ENCODE measurements at places on chromosomes 16 and 17. TPM values are rescaled to one million over a fixed set of nuclear protein-coding genes. Genes with fewer than 3 reads are reported as not detected.

Gene OR4D1
- not detected for polyA plus RNA-seq

Gene TBC1D3
- polyA plus RNA-seq, result 3.2 TPM

GRCh38 chr16:85129876-85130704 is 17.8 kb upstream of the CIBAR2 start:
- DNase-seq, result no peak

- DNase-seq, result no peak
These were observed 42.4 kb downstream of the RNF157 start for GRCh38 chr17:76197911-76198310.

- DNase-seq, result no peak
These were observed 77.2 kb upstream of the TNRC6A start for GRCh38 chr16:24652209-24652712.

DNA sequence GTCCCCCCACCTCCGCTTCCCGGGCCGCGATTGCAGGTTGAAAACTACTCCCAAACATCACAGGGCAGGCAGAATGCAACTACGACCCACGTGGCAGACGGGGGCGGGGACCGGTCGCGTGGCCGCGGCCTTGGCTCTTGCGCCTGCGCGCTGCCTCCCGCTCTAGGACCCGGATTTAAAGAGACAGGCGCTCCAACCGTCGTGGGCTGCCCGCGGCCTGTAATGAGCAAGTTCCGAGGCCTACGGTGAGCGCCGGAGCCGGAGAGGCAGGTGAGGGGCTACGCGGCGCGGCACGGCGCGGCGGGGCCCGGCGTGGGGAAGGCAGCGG is at the start of gene LIG3:
LIG3 (plus strand) TSS at position 160 of the 328 bp plus-strand sequence. CDS start 2,494 bp downstream, outside the sequence.
- DNase-seq, result peak; percentile 96

GRCh38 chr17:15894913-15895658 is 49.8 kb upstream of the ADORA2B start:
- DNase-seq, result no peak

DNA sequence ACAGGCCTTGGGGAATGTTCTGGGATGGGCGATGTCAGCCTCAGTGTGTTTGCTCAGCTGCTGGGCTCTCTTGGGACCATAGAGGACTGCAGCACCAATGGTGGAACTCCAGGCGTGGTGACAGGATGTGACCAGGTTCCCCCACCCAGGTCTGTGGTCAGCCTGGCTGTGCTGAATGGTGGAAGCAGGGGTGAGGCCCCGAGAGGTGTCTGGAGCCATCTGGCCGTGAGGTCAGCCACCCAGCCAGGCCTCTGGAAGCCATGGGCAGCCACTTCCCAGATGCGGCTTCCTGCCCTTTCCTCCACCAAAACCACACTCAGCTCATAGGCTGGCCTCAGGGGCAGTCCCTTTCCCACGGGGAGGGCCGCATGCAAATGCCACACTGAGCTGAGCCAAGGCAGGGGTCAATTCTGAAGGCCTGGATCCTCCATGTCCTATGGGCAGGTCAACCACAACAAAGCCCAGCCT is 7.8 kb upstream of the MAPK7 start:
- DNase-seq, result peak; percentile 8

DNA sequence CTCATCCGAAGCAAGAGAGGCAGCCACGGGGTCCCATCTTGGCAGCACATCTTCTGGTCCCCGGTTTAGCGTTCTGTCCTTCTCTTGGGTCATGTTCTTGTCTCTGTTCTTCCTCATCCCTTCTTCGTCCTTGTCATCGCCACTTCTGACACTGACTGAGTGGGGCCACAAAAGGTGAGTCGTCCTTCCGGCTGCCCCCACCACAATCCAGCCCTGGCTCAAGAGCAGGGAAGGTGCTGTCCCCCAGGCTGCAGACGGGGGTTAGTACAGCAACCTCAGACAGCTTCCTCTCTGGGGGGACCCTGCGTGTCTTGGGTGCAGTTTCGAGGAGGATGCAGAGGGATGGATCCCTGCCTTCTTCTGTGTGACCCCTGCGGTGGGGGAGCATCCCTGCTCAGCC is 21.8 kb downstream of the NAA60 start:
- DNase-seq, result no peak

Gene RANBP10
- 7.0 TPM for polyA plus RNA-seq

Gene KRTAP9-8
- not detected for polyA plus RNA-seq

- no peak for DNase-seq
These were observed 643.2 kb downstream of the WWOX start for GRCh38 chr16:78742501-78743283.

DNA sequence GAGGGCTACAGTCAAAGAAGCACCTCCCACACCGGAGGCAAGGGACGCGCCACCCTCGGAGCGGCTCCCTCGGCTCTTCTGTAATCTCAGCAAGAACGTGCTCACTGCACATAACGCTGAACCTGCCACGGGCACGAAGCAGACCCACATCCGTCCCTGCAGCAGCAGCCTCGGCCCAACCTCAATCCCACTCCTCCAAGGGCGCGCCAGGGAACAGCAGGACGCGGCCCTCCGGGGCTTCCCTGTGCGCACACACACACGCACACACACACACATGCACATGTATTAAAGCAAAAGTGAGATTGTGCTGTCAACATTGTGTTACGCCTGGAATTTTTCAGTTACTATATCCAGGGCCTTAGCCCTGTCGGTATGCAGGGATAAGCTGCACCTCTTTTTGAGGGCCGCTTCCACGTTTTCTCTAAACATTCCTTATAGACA is 54.0 kb downstream of the TBC1D16 start:
- no peak for DNase-seq

GRCh38 chr16:2500918-2501750 is 12.6 kb upstream of the ATP6V0C start:
- peak; percentile 95 for DNase-seq

DNA sequence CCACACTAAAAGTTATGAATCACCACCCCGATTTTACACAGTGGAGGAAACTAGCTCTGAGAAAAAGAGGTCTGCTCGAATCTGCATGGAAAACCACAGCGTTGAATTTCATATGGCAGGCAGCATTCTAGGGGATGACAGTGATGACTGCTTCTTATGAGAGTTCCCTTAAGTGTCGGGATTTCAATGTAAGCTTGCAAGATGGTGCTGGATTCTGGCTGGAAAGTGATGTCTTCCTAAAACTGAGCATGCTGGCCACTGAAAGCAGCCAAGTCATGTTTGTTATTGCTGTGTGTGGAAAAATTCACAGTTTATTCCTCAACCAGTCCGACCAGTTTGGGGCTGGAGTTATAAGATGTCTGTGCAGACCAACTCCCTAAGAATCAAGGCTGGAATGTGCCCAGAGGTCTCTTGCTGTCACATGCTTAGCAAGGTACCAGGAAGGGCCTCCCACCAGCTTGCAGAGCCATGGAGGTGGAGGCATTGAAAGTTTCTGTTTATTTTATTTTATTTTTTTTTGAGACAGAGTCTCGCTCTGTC is 37.2 kb upstream of the GAN start:
- DNase-seq, result peak; percentile 27

- DNase-seq, result no peak
These were observed at the start of gene LAT for GRCh38 chr16:28984619-28985135. Gene LAT, plus strand, starts transcription at chr16:28985052. Its CDS starts 366 bp downstream, at chr16:28985418.

Gene IGF2BP1
- 1.5 TPM for polyA plus RNA-seq

- DNase-seq, result no peak
These were observed 1056.3 kb upstream of the EEF2KMT start for GRCh38 chr16:6153901-6154300.

Gene TNFRSF13B
- not detected for polyA plus RNA-seq

Gene MT4
- not detected for polyA plus RNA-seq

GRCh38 chr17:34365340-34365739 is 2.3 kb upstream of the CCL1 start:
- DNase-seq, result no peak

Gene TMEM204
- polyA plus RNA-seq, result 49.5 TPM

Gene CDC42EP4
- 26.2 TPM for polyA plus RNA-seq

- no peak for DNase-seq
These were observed 345.7 kb downstream of the CDH13 start for GRCh38 chr16:82972331-82972919.

Gene PPP1R1B
- 22.9 TPM for polyA plus RNA-seq

- no peak for DNase-seq
These were observed 10.3 kb downstream of the FLCN start for GRCh38 chr17:17226451-17227265.

GRCh38 chr16:89607453-89607852 is 6.0 kb upstream of the DPEP1 start:
- no peak for DNase-seq

DNA sequence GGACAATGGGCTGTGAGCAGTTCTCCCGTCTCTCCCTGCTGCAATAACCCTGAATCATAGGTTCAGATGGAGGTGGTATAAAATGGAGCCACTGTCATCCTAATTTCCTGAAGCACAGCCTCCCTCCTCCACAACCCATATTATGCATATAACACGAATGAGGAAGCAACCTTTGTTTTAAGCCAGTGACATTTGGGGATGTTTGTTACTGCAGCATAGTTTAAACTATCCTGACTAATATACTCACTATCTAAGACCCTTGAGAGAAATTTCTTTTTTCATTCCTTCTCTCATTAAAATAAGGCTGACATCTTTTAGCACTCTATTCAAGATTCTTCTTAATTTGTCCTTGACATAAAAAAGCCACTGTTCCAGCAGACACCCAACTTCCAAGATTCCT is 413.4 kb downstream of the SOX9 start:
- DNase-seq, result no peak

Gene RGS9
- polyA plus RNA-seq, result 7.2 TPM

DNA sequence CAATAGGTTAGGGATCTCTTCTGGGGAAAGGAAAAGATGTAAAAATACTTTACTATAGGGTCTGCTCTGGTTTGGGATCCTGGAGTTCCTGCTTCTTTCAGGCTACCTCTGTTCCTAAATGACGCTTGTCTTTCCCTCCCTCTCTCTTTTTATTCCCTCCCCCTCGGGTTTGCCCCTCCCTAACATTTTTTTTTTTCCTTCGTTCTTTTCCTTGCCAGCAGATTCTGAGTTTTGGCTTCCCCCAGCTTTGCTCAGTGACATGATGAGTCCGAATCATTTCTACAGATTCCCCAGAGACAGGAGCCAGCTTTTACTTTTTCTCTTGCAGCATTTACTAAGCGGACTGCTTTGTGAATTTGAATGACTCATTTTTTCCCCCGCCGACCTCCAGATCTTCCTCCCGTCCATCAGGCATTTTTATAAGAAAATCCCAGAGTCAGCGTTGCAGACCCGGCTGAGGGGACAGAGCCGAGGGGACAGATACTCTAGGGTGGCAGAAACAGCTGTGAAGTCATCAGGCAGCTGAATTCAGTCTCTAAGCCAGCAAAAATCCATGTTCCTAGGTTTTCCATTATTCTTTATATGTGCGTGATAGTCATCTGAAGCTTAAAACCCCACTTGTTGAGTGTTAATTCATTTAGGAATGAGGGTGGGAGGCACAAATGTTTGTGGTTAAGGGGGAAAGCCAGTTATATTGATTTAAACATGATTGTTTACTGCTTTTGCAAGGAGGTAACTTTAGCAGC is at the start of gene TMEM100:
TMEM100 (minus strand) TSS at position 123 of the 746 bp plus-strand sequence. CDS start 1,794 bp downstream, outside the sequence.
- DNase-seq, result peak; percentile 54

GRCh38 chr17:44848961-44849489 is 1.3 kb downstream of the HIGD1B start:
- DNase-seq, result no peak

GRCh38 chr16:68784226-68784625 is 47.1 kb downstream of the CDH1 start:
- no peak for DNase-seq

DNA sequence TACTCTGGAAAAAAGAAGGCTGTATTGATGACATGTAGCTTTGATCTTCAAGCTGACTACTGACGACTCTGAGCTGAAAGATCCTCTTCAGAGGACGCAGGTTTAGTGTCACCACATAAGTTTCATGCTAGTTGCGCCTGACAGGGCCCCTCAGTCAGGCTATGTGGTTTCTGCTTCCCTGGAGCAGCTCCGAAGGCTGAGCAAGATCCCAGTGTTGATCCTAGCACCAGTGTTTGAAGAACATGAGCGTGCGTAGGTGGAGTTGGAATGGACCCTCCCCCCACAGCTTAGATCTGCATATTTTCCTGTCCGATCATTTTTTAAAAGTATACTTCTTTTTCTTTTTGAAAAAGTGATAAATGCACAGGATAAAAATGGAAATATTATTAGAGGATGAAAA is 17.3 kb downstream of the BANP start:
- no peak for DNase-seq

GRCh38 chr16:920051-920681 is 50.6 kb downstream of the LMF1 start:
- no peak for DNase-seq

Gene KRTAP2-2
- polyA plus RNA-seq, result not detected

- peak; percentile 87 for DNase-seq
These were observed 500 bp downstream of the MAF start for GRCh38 chr16:79599837-79600637.

GRCh38 chr16:2308089-2308962 is 32.2 kb downstream of the ABCA3 start:
- no peak for DNase-seq

Gene ATP1B2
- 12.8 TPM for polyA plus RNA-seq

GRCh38 chr17:43915559-43915958 is 8.2 kb upstream of the MPP2 start:
- DNase-seq, result no peak

Gene ABCA8
- 3.7 TPM for polyA plus RNA-seq

GRCh38 chr16:75075688-75076268 is 40.8 kb downstream of the LDHD start:
- DNase-seq, result no peak

GRCh38 chr17:57366177-57366557 is 109.8 kb downstream of the MSI2 start:
- DNase-seq, result no peak

- no peak for DNase-seq
These were observed 21.3 kb upstream of the GAA start for GRCh38 chr17:80080081-80080480.

DNA sequence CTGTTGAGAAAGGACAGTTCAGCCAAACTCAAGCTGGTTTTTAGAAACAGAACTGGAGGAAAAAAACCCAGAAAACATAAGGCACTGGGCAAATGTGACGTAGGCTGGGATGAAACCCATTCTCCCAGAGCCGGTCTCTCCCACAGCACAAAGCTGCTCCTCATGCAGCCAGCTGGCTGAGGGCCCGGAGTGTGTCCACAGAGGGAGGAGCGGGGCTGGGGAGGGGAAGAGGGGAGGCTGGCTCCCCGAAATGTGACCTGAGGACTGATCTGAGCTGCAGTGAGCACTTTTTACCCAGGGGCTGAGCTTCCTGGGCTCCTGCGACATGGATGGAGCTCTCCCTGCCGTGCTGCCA is 20.8 kb downstream of the FOXF1 start:
- no peak for DNase-seq

DNA sequence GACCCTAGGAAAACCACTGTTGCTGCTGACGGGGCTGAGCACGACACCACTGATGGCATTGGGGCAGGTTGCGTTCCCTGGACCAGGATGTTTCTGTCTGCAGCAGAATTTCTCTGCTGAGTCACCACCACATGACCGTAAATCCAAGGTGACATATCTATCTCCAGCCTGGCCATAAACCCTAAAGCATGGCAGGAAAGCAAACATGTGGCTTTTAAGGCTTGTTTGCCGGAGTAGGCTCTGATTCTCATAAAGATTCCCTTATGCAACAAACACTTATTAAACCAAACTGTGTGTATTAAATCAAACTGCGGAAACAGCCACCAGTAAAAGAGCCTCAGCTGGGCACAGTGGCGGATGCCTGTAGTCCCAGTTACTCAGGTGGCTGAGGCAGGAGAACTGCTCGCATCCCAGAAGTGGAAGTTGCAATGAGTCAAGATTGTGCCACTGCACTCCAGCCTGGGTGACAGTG is 17.3 kb downstream of the MPHOSPH6 start:
- no peak for DNase-seq

All from kidney (tissue), 22 donors.